ENCODE measurements at places on chromosomes 2 and 18.

- DNase-seq, result no peak
These were observed 593.9 kb upstream of the NETO1 start for GRCh38 chr18:73461780-73462059.

GRCh38 chr2:65456064-65456463 is 23.7 kb upstream of the SPRED2 start:
- peak; percentile 22 for DNase-seq

- DNase-seq, result no peak
These were observed 85.7 kb downstream of the PXDN start for GRCh38 chr2:1658394-1659151.

DNA sequence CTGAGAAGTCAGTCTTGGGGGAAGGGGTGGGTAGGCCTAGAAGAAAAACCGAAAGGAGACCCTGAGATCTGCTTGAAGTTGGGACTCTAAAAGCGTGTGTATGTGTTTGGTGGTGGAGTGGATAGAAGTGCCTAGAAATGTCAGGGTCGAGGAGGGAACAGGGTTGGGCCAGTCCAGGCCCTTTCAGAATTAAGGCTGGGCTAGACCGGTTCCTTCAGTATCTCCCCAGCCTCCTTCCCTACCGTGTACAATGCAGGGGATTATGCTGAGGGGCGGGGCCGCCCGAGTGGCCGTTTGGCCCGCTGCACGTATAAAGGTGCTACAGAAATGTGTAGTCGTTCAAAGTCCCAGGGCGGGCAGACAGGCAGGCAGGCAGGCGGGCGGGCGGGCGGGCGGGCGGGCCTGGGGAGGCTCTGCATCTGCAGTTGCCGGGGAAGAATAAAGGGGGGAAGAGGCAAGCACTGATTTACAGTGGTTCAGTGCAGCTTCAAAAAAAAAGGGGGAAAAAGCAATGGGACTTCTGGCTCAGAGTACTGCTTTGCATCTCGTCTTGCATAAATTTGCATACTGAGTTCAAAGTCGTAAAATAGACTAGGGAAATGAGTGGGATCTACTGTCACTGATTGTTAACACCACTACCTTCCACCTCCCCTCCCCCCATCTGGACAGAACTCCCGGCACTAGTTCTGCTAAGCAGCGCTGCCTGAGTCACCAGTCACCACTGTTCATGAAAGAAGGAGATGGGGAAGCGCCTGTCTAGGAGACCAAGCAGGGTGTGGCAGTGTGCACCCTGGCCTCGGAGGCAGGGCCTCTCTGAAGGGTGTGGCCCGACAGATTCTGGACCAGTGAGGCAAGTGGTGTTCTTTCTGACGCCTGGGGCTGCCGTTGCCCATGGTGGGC is 3.6 kb downstream of the IGFBP2 start:
- DNase-seq, result no peak

- DNase-seq, result no peak
These were observed 59.5 kb upstream of the DYNAP start for GRCh38 chr18:54531402-54532065.

GRCh38 chr2:196309691-196310090 is 138.3 kb upstream of the STK17B start:
- DNase-seq, result no peak

- no peak for DNase-seq
These were observed 26.3 kb downstream of the MBP start for GRCh38 chr18:77106331-77106730.

- DNase-seq, result no peak
These were observed 128.8 kb downstream of the MREG start for GRCh38 chr2:215884451-215885087.

- DNase-seq, result peak; percentile 32
These were observed 12.7 kb upstream of the FHOD3 start for GRCh38 chr18:36284671-36285295.

- no peak for DNase-seq
These were observed 19.8 kb downstream of the USP40 start for GRCh38 chr2:233546774-233547173.

DNA sequence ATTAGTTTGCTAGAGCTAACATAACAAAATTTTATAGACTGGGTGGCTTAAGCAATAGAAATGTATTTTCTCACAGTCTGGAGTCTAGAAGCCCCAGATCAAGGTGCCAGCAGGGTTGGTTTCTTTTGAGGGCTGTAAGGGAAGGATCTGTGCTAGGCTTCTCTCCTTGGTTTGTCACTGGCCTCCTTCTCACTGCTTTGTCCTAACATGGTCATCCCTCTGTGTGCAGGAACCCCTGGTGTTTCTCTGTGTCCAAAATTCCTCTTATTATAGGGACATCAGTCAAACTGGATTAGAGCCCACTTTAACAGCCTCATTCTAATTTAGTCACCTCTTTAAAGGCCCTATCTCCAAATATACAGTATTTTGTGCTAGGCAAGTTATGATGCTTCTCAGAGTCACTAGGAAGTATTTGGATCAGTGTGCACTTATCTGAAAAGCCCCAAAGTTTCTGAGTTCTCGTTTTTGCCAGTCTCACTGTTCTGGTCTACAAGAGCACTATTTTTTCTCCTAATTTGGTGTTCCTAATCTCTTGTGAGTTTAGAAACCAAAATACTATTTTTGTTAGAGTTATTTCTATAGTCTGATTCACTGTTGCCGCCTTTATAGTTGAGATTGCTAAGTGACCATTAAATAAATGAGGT is 29.0 kb downstream of the ZC3H6 start:
- no peak for DNase-seq

- DNase-seq, result peak; percentile 41
These were observed at the start of gene GLI2 for GRCh38 chr2:120735746-120736170. Gene GLI2, plus strand, starts transcription at chr2:120735868. Its CDS starts 61,453 bp downstream, at chr2:120797321.

GRCh38 chr2:43424262-43425207 is 171.3 kb downstream of the THADA start:
- no peak for DNase-seq

DNA sequence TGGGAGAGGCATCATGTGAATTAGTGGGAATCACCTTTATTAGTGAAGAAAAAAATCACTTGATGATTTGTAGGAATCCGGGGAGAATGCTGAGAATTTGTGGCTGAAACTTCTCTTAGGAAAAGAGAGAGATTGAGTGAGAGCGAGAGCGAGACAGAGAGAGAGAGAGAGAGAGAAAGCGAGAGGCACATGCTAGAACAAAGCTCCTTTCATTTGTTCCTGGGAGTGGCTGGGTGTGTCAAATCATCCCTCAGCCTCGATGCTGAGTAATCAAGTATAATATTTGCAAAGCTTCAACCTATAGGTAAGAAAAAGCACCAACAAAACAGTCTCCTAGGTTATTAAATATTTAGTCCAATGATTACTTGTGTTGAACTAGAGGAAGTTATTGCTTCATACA is 4.4 kb upstream of the SERPINB5 start:
- peak; percentile 37 for DNase-seq

DNA sequence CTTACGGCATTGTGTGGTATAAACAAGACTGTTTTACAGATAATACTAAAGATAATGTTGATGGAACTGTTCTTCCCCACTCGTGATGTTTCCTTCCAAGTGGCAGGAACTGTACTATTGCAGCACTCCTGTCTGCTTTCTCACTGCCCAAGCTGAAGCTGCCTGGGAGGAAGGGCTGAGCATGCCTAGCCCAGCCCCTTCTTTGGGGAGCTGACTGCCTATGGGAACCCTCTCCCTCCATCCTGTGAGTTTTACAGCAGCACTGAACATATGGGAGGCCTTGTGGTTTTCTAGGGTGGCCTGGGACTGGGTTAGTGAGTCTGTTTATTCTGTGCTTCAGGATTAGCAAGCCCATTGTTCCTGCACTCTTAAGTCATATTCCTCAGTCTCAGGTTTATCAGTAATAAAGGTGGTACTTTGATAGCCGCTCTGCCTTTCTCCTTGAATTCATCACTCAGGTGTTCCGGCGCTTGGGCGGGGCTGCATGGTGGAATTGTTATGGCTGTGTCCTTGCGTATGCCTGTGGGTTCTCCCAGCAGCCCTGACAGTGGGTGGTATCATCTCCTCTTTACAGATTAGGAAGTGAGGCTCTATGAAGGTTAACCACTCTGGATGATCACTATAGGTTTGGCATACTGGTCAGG is 379.7 kb downstream of the PTPRM start:
- DNase-seq, result no peak

All from COLO829 (cell line).